Mesenteric fat pad (tissue), 1 donor: ENCODE measurements at places on chromosomes 11 and 22.
A peak's percentile ranks its signal among the peaks of the same experiment; 100 is the strongest.

GRCh38 chr22:47276450-47276820, 514.0 kb downstream of the TBC1D22A start:
- no peak for DNase-seq

GRCh38 chr11:133896028-133896427, 50.7 kb upstream of the SPATA19 start:
- DNase-seq, result no peak

- DNase-seq, result no peak
These were observed 471.4 kb downstream of the MN1 start for GRCh38 chr22:27329966-27330645.

DNA sequence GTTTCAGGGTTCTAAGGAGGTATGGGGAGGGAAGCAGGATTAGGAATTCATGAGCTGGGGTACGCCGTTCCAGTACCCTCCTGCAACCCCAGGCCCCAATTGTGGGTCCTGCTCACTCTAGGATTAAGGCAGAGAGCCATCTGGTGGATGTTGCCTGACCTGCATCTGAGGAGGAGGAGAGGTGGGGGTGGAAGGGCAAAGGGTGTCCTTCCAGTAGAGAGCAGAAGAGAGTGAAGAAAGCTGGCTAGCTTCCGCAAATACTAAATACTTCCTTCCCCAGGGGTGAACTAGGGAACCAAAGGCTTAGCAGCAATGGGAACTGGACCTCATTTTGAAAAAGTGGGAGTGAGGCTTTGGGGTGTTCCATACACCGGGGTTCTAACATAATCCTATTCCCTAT, 10.6 kb downstream of the LRRC51 start:
- no peak for DNase-seq

- DNase-seq, result no peak
These were observed 262.2 kb upstream of the UBASH3B start for GRCh38 chr11:122393209-122393860.

DNA sequence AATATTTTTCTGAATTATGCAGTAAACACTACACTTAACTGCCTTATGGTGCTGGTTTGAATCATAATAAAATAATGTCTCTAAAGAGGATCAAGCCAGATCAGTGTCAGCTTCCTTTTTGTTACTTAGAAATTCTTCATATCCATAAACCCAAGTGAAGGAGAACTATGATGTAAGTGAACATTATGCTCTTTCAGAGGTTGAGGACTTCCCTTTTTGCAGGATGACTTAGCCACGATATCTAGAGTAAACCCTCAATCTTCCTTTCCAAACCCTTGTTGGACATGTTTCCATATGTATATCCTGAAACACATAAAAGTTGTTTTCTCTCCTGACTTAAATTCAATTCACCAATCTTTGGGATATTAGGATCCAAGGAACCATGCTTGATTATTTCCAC, 19.1 kb downstream of the OR8D1 start:
- no peak for DNase-seq

- no peak for DNase-seq
These were observed 37.5 kb upstream of the CAPRIN1 start for GRCh38 chr11:34013898-34014571.

- no peak for DNase-seq
These were observed 18.9 kb upstream of the C11orf96 start for GRCh38 chr11:43923406-43924111.

- DNase-seq, result no peak
These were observed 32.9 kb downstream of the MADD start for GRCh38 chr11:47302853-47303252.

DNA sequence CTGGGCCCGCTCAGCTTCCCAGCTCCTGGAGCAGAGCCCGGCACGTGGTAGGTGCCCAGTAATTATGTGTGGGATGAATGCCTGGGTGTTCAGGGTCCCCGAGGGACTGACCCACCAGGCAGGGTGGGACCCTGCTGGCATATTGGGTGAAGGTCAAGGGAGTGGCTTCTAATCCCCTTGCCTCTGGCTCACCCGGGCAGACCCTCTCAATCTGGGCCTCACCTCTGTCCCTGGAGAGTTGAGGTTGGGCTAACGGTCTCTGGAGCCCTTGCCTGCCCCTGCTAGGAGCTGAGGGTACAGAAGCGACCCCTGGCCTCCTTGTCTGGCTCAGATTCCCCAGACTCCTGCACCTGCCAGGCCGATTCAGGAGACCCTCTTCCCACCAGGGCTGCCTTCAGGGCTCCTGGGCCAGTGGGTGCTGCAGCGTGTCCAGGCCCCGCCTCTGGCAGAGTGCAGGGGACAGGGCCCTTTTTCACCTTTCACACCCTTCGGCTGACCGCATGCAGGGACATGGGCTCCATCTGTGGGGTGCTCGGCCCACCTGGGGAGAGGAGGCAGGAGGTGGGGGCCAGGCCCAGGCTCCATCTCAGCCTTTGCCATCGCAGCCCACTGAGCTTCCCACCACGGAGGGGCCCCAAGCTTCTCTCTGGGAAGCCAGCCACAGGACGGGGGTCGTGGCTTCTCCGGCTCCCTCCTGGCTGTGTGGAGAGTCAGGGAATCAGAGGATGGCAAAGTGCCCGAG, 3.8 kb upstream of the CTSD start:
- no peak for DNase-seq

DNA sequence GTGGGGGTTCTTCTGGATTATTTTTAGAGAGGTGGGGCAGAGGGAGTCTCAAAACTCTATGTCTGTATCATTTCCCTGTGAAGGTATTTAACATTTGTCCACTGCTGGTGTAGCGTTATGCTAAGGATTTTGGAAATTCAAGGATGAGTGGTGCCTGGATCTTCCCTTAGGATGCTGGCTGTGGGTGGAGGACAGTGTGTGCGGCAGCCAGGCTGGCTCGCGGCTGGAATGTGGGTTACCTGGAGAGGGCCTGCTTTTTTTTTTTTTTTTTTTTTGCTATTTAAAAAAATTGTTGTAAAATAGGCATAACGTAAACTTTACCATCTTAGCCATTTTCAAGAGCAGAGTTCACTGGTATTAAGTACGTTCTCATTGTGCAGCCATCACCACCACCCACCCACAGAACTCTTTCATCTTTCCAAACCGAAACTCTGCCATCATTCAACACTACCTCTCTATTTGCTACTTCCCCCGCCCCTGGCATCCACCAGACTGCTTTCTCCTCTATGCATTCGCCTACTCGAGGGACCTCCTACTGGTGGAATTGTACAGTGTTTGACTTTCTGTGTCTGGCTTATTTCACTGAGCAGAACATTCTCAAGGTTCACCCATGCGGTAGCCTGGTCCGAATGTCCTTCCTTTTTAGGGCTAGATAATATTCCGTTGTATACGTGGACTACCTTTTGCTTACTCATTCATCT, 67.1 kb downstream of the PARVB start:
- DNase-seq, result no peak

DNA sequence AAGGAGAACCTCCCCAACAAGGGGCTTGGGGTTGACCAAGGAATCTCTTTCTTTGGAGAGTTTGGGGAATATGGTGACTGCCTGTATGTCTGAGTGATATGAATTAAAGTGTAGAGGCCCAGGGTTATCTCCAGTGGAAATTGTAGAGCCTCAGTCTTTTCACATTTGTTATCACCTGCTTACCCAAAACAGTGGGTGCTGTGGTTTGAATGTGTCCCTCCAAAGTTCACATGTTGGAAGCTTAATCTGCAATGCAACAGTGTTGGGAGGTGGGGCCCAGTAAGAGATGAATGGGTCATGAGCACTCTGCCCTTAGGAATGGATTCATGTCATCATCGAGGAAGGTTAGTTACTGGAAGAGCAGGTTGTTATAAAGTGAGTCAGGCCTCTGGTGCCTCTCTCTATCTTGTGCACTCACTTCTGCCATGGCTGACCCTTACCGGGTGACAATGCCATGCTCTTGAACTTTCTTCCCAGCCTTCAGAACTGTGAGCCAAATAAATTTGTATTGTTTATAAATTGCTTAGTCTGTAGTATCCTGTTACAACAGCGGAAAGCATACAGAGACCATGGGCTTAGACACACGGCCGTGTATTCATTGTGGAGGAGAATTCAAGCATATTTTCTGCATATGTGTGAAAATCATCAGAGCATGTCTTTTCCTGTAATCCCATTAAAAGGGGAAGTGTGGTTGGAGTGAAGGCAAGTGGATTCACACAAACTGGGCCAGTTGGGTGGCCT, 114.1 kb upstream of the TBCEL start:
- no peak for DNase-seq

GRCh38 chr11:8760896-8761295, 78.3 kb downstream of the RPL27A start:
- no peak for DNase-seq

DNA sequence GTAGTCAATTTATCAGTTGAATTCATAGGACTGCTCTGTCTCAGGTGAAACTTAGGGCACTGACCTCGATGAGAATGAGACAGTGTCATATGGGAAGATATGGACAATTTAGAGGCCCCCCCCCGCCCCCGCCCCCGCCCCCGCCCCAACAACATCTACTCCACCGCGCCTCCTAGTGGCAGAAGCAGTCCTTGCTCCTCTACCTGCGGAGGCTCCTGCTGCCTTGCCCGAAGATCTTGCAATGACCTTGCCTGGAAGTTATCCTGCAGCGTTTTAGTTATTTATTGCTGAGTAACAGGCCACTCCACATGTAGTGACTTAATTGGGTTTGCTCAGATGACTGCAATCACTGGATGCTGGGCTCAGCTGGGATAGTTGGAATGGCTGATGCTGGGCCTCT, 15.2 kb downstream of the SERPINH1 start:
- DNase-seq, result no peak

DNA sequence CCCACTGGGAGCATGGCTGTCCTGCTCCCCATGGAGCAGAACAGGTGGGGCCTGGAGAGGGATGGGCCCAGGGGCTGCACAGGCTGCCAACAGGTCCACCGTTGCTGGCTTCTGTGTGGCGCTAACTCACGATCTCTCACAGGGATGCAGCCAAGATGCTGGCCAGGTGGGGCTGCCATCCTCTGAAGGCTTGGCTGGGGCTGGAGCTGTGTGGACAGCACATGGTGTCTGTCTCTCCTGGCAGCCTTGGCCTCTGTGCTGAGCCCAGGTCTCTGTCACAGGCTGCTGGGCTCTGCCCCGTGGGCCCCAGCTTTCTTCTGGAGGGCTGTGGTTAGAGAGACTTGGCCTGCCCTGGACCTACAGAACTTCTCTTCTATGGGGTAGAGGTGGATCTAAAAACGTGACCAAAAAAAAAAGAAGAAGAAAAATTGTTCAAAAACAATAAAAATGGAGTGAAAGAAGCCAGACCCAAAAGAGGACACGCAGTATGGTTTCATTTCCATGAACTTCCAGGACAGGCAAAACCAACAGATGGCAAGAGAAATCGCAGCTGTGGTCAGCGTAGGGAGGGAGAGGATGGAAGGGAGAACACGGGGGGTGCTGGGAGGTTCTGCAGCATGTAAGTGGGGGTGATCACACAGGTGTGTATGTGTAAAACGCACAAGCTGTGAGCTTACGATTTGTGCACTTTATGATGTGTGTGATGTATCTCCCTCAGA, 12.2 kb downstream of the PARVG start:
- peak; percentile 80 for DNase-seq

DNA sequence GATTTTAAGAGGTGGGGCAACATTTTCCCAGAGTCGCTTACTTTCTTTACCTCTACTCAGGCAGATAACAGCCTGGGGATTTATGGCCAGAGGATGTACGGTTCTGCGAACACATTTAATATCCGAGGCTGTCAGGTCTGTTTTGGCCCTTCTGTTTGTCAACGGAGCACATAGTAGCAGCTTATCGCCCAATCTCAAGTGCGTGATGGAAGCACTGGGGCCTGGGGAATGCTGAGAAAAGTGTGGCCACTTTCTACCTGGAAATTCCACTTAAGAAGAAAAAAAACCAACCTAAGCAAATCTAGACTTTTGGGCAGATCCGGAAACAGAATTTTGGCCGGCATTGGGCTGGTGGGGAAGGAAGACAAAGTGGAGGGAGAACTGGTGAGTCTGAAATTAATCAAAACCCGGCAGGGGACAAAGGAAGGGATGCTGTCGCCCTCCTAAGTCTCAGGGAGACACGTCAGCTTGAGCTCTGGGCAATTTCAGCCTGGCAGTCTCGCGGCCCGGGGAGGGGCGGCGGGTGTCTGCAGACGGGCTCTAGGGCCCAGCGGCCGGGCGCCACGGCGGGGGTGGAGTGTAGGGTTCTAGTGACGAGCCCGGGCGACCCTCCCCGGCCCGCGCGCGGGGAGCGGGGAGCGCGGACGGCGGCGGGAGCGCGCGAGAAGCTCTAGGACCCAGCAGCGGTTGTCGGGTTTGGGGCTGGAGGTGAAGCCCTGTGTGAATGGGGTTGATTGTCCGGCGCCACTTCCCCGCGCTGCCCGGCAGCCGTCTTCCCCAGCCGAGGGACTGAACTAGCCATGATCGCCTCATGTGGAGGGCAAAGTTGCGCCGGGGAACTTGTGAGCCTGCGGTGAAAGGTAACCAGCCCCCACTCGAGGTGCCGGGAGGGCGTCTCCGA, at the start of gene AMOTL1:
AMOTL1 (plus strand) TSS at position 656 of the 901 bp plus-strand sequence; CDS start at position 812, 156 bp downstream.
- DNase-seq, result peak; percentile 96

- DNase-seq, result no peak
These were observed 35.2 kb downstream of the PPP2R1B start for GRCh38 chr11:111730871-111731591.

GRCh38 chr11:118238421-118238820, 13.6 kb upstream of the JAML start:
- no peak for DNase-seq

DNA sequence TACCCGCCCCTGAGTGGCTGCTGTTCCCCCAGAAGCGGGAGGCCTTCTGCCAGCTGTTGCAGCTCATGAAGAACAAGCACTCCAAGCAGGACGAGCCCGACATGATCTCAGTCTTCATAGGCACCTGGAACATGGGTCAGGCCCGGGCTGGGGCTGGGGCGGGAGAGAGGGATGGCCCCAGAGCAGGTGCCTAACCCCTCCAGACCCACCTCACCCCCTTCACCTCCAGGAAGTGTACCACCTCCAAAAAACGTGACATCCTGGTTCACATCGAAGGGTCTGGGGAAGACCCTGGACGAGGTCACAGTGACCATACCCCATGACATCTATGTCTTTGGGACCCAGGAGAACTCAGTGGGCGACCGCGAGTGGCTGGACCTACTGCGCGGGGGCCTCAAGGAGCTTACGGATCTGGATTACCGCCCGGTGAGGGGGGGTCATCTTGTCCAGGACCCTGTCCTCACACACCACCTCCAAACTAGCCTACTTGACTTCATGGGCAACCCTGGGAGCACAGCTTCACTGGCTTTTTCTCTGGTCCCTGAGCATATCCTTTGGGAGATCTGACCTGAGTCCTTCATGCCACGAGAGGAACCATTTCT, 6.3 kb downstream of the INPPL1 start:
- peak; percentile 84 for DNase-seq

- no peak for DNase-seq
These were observed at the start of gene LRRN4CL for GRCh38 chr11:62689421-62690183. LRRN4CL (minus strand) TSS chr11:62689530; CDS start chr11:62688508, 1,022 bp downstream.

GRCh38 chr11:112229746-112230433, 3.7 kb downstream of the PTS start:
- DNase-seq, result no peak

DNA sequence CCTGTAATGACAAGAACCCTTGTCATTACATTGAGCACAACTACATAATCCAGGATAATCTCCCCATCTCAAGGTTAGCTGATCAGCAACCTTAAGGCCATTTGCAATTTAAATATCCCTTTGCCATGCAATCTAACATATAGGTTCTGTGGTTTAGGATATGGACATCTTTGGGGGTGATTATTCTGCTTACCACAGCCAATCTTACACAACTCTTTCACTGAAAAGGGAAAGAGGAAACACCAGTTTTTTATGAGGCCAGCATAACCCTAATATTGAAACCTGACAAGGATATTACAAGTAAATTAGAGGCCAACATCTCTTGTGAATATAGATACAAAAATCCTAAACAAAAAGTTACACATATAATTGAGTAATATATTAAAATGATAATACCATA, 78.5 kb downstream of the CYP2R1 start:
- DNase-seq, result no peak
